CD4-positive, alpha-beta T cell (primary cell): ENCODE measurements at places on chromosomes 5 and 9.

- no peak for DNase-seq
These were observed 240.9 kb downstream of the GAS1 start for GRCh38 chr9:86706391-86706790.

DNA sequence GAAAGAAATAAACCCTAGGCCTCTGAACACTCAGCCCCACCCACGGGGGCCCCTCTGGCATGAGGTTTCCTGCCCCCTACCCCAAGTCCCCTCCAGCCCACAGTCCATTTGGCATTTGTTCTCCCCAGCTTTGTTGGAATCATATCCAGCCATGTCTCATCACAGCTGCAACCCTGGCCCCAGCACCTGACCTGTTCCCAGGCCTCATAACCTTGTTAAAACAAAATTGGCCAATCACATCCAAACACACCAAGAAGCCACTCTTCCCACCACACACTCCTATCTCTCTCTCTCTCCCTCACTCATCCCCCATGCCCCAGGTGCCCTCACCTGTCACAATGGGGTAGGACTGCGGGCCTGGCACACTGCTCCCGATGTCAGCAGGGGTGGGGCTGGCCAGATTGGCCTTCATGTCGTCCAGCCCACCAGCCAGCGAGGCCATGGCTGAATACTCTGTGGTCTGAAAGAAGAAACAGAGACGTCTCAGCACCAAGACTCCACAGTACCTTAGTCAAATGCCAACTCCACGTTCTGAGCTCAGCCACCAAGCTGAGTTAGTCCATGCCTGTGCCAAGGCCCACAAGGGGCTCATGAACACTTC lies 110.9 kb downstream of the PAX5 start:
- DNase-seq: no peak

DNA sequence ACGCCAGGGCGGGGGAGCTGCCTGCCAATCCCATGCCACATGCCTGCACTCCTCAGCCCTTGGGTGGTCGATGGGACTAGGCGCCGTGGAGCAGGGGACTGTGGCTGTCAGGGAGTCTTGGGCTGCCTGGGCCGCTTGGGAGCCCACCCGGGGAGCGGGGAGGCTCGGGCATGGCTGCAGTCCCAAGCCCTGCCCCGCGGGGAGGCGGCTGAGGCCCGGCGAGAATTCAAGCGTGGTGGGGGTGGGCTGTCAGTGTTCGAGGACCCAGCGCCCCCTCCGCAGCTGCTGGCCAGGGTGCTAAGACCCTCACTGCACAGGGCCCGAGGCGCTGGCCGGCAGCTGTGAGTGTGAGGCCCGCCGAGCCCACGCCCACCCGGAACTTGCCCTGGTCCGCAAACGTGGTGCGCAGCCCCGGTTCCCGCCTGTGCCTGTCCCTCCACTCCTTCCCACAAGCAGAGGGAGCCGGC lies 83.2 kb upstream of the DMRTA1 start:
- no peak for DNase-seq

DNA sequence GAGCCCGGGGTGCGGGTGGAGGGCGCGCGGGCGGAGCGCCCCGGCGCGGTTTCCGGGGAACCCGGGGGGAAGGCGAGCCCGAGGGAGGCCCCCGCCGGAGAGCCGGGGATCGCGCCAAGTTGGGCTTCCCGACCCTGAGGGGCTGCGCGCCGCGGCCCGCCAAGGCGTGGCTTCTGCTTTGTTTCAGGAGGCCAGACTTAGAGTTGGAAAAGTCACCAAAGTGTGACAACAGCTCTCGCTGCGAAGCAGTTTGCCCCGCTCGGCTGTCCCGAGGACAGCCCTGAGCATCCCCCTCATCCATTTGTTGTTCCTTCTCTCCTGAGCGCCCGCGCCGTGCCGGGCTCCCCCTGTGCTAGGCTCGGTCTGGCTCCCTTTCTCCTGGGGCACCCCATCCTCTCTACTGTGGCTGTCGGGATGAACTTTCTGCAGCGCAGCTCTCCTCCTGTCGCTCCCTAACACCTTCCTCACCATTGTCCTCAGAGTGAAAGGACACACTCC lies 410 bp downstream of the GLIPR2 start:
- no peak for DNase-seq

DNA sequence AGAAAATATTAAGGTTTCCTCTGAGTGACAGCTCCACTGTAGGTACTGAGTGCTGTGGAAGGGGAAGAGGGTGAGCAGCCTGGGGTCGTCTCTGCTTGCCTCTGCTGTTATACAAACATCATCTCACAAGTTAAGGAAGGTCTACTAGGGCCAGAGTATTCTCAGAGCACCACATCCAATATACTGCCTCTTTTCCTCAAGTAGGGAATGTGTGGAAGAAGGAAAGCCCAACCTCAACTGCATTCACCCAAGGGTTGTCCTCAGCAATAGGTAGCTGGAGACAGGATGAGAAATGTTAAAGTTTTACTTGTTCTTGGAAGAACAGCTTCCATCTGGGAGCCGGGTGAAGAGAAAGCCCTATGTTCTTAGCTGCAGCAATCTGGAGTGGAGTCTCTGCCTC lies 1062.3 kb upstream of the CDH10 start:
- DNase-seq: no peak

GRCh38 chr5:177067503-177067902 lies 19.2 kb upstream of the FGFR4 start:
- no peak for DNase-seq
